H1 (cell line): ENCODE measurements at places on chromosomes 2 and 18. TPM values are rescaled to one million over a fixed set of nuclear protein-coding genes. Genes with fewer than 3 reads are reported as not detected.

The TFCP2L1 gene
- 3.2 and 3.8 TPM in 2 replicates for total RNA-seq

The UGT1A7 gene
- not detected in 2 replicates for total RNA-seq

The POMC gene
- total RNA-seq = 1.7 and 2.2 TPM in 2 replicates

The SERPINB7 gene
- not detected in 2 replicates for total RNA-seq

The GORASP2 gene
- 81.3 and 86.8 TPM in 2 replicates for total RNA-seq

The SCYGR7 gene
- total RNA-seq = not detected in 2 replicates

The TXNDC2 gene
- total RNA-seq = 0.09 TPM in 1 of 2 replicates, not detected in the other

The PRKCE gene
- total RNA-seq = 1.5 and 2.1 TPM in 2 replicates

DNA sequence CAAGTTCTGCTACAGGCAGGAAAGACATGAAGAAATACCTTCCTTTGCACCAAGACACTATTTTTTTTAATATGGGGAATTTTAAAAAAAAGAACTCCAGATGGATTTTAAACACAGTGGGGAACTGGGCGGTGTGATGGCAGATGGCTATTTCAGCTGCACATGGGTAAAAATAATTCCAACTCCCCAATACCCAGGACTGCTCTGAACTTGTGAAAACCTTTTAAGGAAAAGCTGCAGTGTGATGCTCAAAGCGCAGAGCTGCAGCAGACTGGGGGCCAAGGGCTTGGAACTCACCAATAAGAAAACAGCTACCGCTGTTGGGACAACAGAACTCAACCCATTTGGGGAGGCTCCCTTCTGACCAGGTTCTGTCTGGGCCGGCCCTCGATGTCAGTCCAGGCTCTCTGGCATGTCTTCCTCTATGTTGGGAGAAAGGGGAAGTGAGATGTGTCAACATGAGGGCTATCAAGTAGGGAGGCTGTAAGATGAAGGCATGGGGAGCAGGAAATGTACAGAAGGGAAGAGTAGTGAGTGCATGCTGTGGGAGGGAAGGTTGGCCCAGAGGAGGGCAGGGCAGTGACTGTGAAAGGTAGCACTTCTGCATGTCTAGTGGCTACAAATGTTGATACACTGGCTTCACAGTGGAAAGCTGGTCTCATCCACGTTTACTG is 64.0 kb upstream of the SLC14A2 start:
- H3K27me3 ChIP-seq = no peaks in the 10 kb centered on the region
- no peaks in the 10 kb centered on the region for H3K4me1 ChIP-seq

GRCh38 chr2:26540306-26540705 is 62.4 kb upstream of the OTOF start:
- no peaks in the 10 kb centered on the region for H3K36me3 ChIP-seq
- no peaks in the 10 kb centered on the region for H3K27me3 ChIP-seq
- H3K27ac ChIP-seq = no peak overlapping the region
- peaks cover 7% of the 10 kb centered on the region for H3K4me1 ChIP-seq
- no peak overlapping the region for H3K4me3 ChIP-seq
- no peak for DNase-seq

DNA sequence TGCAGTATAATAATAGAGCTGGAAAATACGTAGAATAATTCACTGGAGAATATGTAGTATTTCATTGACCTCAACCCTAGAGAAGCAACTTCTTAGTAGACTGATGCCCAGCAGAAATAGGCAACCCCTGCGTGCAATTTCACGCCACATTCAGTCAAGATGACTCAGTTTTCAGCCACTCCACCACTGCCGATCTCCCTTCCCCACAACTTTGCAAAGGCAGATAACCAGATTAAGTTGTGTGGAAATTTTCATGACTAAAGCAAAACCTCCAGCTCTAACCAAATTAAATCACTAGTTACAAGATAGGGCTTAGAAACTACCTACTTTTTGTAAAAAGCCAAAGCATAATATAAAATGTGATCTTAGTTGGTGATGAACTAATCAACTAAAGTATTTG is 63.3 kb upstream of the STK17B start:
- H3K4me1 ChIP-seq = no peaks in the 10 kb centered on the region
- H3K36me3 ChIP-seq = no peaks in the 10 kb centered on the region
- H3K4me3 ChIP-seq = no peak overlapping the region
- no peak overlapping the region for H3K27ac ChIP-seq

DNA sequence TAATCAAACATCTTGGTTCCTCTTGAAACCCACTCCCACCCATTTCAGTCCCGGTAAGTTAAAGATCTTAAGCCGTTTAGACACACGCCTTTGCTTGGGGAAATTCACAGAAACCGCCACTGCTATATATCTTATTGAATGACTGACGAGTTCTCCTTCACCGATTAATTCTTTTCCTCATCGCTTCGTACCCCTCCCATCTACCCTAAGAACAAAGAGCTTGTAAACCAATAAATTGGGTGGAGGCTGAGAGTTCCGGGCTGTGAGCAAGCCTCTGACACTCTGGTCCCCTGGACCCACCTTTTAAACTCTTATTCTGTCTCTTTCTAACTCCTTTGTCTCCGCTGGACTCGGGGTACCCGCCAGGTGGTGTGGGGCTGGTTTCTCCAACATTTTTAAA is 30.6 kb downstream of the TMEM131 start:
- no peaks in the 10 kb centered on the region for H3K4me1 ChIP-seq
- H3K27me3 ChIP-seq = no peaks in the 10 kb centered on the region
- no peak overlapping the region for H3K4me3 ChIP-seq

DNA sequence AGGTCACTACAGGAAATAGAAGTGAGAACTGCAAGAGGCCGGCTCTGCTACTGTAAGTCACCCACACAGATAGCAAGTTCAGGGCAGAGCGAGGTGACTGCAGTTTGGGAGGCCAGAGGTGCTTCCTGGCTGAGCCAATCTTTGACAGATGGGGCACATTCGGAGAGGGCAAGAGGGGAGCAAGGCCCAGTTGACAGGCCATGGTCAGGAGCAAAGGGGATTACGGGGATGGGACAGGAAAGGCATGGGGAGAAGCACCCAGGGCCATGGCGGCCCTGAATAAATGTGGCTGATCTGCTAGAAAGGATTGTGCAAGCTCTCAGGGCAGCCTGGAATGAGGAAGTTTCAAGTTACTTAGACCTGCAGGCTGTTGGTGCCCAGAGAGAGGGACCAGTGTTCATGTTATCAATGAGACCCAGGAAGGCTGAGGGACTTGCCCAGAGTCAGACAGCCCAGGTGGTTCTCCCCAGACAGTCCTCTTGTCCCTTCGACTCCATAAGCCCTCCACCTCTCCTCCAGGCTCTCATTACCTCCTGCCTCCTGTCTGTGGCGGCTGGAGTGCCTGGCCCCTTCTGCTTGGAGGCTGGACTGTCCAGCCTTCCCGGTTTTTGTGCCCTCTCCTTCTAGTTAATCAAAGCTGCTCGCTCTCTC is 123.3 kb downstream of the CTIF start:
- no peaks in the 10 kb centered on the region for H3K27me3 ChIP-seq
- peaks cover 10% of the 10 kb centered on the region for H3K4me1 ChIP-seq
- H3K36me3 ChIP-seq = no peaks in the 10 kb centered on the region
- no peak for DNase-seq
- H3K27ac ChIP-seq = no peak overlapping the region
- H3K4me3 ChIP-seq = no peak overlapping the region

DNA sequence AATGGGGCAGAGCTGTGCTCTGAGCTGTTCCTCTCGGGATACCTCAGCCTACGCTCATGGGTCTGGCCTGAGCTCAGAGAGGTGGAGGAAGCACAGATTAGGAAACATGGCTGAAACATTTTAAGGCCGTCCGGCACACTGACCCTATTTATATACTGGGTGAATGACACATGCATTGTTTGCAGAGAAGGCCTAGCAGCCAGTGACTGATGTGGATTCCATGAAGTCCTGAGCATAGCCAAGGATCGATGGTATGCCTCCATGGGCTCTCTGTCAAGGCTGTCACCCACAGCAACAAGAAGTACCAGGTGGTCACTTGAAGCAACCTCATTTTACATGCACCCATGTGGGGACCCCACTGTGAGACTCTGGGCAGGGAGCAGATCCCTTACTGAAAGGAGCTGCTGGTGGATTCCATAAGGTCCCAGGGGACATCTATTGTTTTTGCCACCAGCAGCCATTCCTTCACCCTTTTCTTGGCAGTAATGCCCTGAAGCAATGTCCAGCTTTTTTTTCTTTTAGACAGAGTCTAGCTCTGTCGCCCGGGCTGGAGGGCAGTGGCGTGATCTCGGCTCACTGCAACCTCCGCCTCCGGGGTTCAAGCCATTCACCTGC is 8.4 kb downstream of the PTMA start:
- no peak overlapping the region for H3K27ac ChIP-seq
- H3K36me3 ChIP-seq = peaks cover 8% of the 10 kb centered on the region

DNA sequence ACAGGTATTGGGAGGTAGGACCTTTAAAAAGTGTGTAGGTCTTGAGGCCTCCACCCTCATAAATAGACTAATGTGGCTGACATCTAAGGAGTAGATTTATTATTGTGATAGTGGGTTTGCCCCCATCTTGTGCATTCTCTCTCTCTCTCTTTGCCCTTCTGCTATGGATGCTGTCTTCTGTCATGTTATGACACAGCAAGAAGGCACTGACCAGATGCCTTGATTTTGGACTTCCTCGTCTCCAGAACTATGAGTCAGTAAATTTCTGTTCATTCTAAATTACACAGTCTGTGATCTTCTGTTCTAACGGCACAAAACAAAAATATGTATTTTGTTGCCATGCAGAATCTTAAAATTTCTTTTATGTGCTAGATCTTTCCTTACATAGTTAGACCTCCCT is 66.9 kb downstream of the ATAD2B start:
- H3K27ac ChIP-seq = no peak overlapping the region
- H3K4me3 ChIP-seq = no peak overlapping the region
- no peak for DNase-seq

DNA sequence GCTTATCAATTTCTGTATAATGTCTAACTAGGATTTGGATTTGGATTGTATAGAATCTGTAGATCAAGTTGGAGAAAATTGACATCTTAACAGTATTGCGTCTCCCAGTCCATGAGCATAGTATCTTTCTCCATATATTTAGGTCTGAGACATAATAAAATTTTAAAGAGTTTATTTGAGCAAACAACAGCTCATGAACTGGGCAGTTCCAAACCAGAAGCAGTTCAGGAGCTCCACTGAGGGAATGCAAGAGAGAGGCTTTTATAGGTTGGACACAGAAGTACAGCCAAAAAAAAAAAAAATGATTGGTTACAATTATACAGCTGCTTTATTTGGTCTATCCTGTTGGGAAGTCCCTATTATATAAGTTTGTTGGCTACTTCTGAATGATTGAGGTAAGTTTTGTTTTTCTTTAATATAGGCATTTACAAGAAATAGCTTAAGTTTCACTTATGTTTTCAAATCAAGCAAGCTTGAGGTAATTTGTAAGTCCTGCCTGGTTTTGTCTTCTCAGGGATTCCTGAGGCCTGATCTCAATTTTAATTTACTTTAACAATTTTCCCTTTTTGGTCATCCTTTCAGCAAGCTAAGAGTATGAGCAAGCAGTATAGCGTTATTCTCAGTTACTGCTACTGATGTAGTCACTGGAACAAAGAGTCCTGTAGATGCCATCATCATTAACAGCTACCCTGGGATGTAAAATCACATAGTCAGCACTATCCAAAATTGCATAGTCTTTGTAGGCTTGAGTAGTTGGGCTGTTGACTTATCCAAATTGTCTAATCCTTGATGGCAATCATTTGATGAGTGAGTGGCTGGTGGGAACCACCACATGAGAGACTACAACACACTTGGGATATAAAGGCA is 27.5 kb upstream of the RUFY4 start:
- DNase-seq = no peak
- H3K27ac ChIP-seq = no peak overlapping the region
- H3K36me3 ChIP-seq = no peaks in the 10 kb centered on the region
- no peaks in the 10 kb centered on the region for H3K4me1 ChIP-seq
- no peak overlapping the region for H3K4me3 ChIP-seq
- H3K27me3 ChIP-seq = no peaks in the 10 kb centered on the region

DNA sequence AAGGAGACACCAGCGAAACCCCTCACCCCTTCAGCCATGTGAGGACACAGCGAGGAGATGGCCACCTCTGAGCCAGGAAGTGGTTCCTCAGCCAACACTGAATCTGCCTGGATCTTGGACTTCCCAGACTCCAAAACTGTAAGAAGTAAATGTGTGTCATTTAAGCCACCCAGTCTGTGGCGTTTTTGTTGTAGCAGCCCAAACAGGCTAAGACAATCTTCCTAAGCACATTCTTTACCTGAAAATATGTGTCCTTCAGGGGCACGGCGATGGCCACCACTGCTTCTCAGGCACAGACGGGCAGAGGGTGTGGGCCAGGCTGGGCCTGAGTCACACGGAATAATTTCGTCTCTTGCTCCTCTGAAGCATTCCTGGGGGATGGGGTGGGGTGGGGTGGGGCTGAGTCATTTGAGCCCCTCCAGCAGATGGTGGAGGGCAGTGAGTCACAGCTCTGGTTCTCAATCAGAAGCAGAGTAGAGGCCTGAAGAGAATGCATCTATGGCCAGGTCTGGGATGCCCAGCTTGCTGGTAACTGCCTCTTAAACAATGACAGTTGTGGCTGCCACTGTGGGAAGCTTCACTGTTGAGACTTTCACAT is 142.4 kb downstream of the CAPN13 start:
- H3K27ac ChIP-seq = no peak overlapping the region
- H3K4me3 ChIP-seq = no peak overlapping the region
- H3K36me3 ChIP-seq = no peaks in the 10 kb centered on the region
- no peaks in the 10 kb centered on the region for H3K4me1 ChIP-seq
- H3K27me3 ChIP-seq = no peaks in the 10 kb centered on the region

- DNase-seq = no peak
- no peaks in the 10 kb centered on the region for H3K36me3 ChIP-seq
- no peaks in the 10 kb centered on the region for H3K27me3 ChIP-seq
- no peak overlapping the region for H3K27ac ChIP-seq
- no peaks in the 10 kb centered on the region; the same call in 1 of the 2 replicates for H3K4me1 ChIP-seq
These were observed 93.7 kb upstream of the MYCN start for GRCh38 chr2:15846626-15847025.

GRCh38 chr2:239552213-239552926 is 151.6 kb upstream of the HDAC4 start:
- no peaks in the 10 kb centered on the region for H3K4me1 ChIP-seq
- DNase-seq = no peak
- H3K4me3 ChIP-seq = no peak overlapping the region
- H3K27ac ChIP-seq = no peak overlapping the region

DNA sequence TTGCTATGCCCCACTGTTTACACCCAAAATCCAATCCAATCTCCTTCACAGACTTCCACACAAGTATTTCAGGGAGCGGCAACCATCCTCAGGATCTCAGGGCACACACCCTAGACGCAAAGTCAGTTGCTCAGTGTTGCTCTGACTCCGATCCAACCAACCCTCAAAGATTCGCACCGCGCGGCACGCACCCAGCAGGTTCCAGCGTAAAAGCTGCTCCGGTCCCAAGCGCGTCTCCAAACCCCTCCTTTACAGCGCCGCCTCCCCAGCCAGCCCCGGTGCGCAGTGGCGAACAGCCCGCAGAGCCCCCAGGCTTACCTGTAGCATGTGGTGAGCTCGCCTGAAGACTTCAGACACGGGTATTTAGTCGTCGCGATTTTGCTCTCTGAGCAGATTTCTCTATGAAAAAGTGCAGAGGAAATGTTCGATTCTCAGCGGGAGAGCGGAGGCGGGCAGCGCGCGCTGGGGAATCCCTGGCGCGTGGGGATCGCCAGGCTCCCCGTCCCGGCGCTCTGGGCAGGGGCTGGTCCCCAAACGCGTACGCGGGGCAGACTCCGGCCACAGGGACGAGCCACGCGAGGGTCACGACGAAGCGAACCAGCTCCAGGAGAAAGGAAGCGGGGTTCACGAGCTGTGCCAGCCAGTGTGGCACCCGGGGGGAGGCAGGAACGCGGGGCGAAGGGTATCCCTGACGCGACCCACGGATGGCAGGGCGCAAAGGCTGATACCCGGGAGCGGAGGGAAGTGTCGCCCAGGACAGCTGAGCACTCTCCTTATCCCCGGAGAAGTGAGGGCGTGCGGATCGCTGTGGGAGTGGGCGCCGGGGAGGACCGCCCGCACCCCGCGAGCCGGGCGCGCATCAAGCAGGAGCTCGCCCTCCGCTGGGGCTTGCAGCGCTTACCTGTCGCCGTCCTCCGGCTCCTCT is 650 bp downstream of the CCBE1 start:
- H3K27me3 ChIP-seq = peaks cover 7% of the 10 kb centered on the region
- no peaks in the 10 kb centered on the region for H3K36me3 ChIP-seq
- peaks cover 19% of the 10 kb centered on the region for H3K4me1 ChIP-seq
- peak overlapping the region; percentile 73 for H3K4me3 ChIP-seq
- H3K27ac ChIP-seq = no peak overlapping the region
